Stimulated activated CD4-positive, alpha-beta T cell treated with anti-CD3 and anti-CD28 coated beads, Interleukin-15, amount 100 ng/mL, for 1 hour (primary cell): ENCODE measurements at places on chromosomes 1 and 21.
A peak's percentile ranks its signal among the peaks of the same experiment; 100 is the strongest.

GRCh38 chr1:33029209-33029608 lies 7.5 kb downstream of the AK2 start:
- DNase-seq, result no peak

DNA sequence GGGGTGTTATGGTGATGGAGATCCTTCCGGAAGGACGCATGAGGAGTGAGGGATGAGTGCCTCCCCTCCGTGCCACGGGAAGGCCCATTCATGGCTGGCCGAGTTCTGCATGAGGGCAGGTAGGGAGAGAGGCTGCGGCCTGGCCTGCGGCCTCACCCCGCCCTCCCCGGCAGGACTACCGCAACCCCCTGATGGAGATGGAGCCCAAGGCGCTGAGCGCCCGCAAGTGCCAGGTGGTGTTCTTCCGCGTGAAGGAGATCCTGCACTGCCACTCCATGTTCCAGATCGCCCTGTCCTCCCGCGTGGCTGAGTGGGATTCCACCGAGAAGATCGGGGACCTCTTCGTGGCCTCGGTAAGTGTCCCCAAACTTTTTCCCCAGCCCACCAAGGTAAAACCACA lies 83.3 kb downstream of the ARHGEF10L start:
- DNase-seq, result no peak

GRCh38 chr1:153577624-153578051 lies 12.0 kb upstream of the S100A2 start:
- no peak for DNase-seq

DNA sequence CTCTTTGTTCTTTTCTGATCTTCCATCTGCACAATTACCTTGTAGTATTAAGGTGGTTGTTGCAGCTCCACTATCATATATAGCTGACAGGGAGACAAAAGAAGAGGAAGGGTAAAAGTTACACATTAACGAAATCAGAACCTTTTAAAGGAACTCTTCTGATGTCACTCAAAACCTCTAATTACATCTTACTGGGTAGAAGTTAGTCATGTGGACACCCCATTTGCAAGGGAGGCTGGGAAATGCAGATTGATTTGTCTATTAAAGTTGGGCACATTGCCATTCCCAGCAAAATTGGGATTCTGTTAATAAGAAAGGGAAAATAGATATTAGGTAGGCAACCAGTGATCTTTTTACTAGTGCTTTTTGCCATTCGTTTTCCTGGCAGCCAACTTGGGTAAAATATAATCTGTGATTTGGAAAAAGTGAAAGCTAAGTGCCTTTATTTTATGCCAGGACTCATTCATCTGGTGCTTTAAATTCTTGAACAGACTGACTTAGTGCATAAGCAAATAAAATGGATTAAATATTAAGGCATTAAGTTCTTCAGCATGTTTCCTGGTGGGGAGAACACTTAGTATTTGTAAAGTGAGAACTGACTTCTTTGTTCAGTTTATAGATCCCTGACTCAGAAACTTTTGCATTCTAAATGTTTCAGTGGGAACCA lies 71.3 kb downstream of the DNM3 start:
- DNase-seq, result no peak

GRCh38 chr1:107499139-107499744 lies 358.4 kb downstream of the NTNG1 start:
- no peak for DNase-seq

- no peak for DNase-seq
Observed at GRCh38 chr1:5119366-5120234, 465.2 kb downstream of the AJAP1 start.

DNA sequence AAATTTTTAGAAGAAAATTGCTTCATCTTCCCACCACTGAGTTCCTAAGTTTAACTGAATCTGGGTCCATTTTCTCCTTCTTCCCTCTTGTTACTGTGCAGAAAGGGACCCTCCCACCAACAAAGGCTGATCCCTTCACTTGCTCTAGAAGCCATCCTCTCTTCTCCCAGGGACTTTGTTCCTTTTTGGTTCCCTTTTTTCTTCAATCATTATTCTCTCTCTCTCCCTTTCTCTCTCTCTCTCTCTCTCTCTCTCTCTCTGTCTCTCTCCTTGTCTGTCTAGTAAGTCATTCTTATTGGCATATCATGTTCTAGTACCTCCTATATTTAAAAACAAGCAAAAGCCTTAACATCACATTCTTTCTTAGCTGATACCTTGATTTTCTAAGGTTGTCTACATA lies 31.7 kb upstream of the GADD45A start:
- DNase-seq, result no peak

DNA sequence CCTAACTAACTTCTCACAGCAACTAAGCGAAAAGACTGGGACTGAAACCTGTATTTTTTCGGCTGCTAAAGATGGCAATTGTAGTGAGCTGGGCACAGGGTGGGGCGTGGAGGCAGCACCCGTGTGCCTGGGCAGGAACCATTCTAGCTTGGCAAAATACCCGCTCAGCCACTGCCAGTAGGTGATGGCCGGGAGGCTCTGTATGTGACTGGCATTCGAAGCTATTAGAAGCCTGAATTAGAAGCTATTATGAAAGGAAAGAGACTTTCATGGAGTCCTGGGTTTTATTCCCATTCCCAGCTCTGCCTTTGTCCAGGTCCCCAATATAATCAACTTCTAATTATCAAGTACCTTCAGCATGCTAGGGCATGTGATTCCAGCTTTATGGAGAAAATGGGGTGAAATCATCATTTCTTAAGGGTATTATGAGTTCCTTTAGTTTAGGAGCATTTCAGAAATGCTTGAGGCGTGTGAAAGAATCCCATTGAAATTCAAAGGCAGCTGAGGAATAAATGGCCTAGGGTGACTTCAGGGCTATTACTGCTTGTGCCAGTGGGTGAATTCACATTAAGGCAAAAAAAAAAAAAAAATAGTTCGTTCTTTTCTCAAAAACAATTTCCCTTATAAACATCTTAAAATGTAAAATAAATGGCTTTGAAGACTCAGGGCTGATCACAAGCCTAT lies 125.6 kb downstream of the KCNN3 start:
- DNase-seq, result no peak

- DNase-seq, result no peak
Observed at GRCh38 chr1:63264161-63264560, 58.2 kb upstream of the FOXD3 start.

- DNase-seq, result no peak
Observed at GRCh38 chr1:48469616-48470480, 2.2 kb downstream of the SPATA6 start.

- no peak for DNase-seq
Observed at GRCh38 chr1:23496490-23497181, 12.7 kb upstream of the ASAP3 start.

DNA sequence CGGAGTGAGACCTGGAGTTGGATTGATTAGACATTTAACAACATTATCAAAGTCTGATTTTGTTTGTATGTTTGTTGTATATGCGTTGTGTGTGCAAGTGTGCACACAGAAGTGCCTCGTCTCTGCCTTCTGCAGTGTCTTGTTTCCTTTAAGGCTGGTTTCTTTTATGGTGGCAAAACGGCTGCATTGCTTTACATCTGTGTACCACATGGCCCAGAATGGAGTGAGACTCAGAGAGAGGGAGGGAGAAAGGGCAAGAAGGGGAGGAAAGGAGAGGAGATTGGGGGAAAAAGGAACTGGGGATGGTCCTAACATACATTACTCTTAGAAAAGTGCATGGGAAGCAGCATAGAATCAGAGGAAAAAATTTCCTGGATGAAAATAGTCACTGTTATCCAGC lies 99.7 kb upstream of the WLS start:
- no peak for DNase-seq

- no peak for DNase-seq
Observed at GRCh38 chr1:203140743-203141520, 13.4 kb downstream of the ADORA1 start.

- no peak for DNase-seq
Observed at GRCh38 chr1:66648901-66649595, 103.2 kb upstream of the DYNLT5 start.

DNA sequence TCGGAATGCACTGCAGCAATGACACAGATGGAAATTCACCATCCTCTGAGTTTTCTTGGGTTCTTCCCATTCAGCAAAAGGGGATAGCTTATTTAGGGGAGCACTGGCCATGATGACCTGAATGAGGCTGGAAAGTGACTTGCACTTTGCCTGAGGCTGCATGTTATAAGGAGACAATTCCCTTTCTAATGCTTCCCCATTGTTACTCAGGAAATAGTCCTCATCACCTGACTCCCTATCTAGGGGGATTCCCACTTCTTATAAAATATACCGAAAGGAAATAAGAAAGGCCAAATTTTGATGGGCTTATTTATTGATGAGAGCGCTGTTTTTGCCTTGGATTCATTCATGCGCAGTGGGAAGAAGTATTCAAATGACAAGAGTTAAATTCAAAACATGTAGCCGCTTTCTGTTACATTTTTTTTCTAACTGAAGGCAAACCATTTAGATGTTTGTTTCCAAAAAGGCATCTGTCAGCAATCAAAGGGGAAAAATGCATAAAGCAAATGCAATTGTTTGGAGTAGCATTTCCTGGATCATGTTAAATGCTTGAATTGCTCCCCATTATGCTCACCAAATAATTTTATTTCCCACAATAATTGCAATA lies 220.3 kb upstream of the NFIA start:
- DNase-seq, result no peak

DNA sequence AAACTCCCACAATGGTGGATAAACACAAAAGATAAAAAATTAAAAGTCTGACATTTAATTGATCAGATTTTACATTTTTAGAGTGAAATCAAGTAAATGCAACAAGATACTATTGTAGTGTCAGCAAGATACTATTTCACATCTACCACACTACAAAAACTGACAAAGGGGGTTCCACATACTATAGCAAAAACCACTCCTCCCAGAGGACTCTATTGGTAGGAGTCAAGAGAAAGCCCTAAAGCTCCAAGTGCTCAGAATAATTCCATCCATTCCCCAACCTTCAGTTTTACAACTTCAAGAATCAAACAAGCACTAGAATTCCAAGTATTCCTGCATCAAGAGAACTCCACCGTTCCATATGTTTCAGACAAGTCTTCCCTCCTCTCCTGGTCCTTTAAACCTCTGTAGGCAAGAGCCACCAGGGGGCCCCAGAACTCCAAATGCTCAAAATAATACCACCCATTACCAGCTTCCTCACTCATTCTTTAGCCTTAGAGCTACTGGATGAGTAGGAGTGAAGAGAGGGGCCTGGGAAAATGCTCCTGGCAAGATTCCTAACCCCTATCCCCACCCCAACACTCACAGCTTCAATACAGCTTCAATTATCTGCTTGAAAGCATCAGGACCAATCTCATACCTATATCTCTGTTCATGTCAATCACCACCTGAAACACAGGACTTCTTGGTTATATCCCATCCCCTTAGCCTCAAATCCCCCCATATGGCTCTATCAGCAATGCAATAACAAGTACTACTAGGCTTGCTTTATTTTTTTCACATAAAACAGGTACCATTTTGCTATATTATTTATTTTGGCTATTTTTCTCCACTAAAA lies 9.9 kb downstream of the TOR1AIP2 start:
- peak; percentile 11 for DNase-seq

DNA sequence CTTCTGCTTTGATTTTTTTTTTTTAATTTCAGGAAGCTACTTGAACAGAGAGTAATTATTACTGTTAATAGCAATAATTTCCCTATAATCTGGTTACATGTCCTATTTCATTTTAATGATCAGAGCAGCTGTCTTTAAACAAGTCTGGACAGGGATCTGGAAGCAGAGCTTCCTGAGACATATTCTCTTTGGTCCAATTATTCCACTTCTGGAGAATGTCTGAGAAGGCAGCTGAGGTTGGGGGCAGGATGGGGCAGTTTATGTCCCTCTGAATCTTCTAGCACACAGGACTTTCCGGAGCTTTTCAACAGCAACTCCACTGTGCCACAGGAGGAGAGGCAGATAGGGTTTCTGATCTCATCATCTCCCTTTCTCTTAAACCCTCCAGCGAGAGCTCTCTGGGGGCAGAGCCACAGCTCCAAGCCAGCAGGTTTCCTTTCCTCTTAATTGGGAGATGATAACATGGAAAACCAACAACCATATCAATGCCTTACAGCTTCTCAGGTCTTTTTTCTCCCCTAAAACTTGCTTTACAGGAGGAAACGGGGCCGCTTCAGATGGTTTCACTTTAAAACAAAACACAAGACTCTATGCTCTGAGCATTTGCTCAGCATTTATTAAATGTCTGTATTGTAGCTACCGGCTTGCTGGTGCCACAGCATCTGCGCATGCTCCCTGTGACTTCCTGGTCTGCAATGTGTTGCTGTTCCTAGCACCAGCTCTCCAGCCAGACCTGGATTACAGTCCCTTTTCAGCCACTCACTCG lies 425.7 kb upstream of the USP24 start:
- no peak for DNase-seq

- DNase-seq, result no peak
Observed at GRCh38 chr1:172905452-172905851, 145.3 kb downstream of the TNFSF18 start.

DNA sequence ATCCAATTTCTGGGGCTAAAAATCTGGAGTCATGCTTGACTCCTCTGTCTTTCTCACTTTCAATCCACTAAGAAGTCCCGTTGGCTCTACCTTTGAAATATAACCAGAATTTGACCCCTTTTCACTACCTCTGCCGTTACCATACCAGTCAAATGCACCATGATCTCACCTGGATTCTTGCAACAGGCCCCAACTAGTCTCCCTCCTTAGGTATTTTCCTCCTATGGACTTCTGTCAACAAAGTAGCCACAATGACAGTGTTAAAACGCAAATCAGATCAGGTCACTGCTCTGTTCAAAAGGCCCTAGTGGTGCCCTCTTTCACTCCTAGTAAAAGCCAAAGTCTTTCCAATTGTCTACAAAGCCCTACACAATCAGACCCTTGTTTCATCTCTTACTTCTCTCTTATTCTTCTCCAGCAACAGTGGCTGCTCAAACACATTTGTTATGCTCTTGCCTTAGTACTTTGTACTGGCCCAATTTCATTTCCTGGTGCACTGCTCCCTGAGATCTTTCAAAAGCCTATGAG lies 35.7 kb upstream of the AGL start:
- no peak for DNase-seq

DNA sequence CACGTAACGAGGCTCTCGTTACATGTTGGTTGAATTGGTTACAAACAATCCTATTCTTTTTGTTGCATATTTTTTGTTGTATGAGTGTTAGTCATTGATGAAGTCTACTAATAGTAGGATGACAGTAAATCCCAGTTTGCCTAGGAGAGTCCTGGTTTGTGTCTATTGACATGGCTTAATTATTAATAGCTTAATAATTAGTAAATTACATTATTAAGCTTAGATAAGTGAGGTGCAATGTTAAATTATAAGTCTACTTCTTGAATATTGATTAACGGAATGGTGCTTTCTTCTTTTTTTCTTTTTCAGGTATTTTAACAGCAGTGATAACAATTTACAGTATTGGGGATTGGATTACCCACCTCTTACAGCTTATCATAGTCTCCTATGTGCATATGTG lies 34.5 kb downstream of the ALG6 start:
- DNase-seq, result no peak
